Activated CD4-positive, alpha-beta T cell treated with anti-CD3 and anti-CD28 coated beads, Interleukin-2, amount 50 U/mL, for 4 hours (primary cell): ENCODE measurements at places on chromosomes 5 and 9.

GRCh38 chr5:162484986-162485385 is 417.4 kb downstream of the GABRG2 start:
- DNase-seq: no peak

GRCh38 chr9:88477300-88477751 is 57.7 kb upstream of the NXNL2 start:
- DNase-seq: no peak

GRCh38 chr9:100729336-100729895 is 151.5 kb downstream of the CAVIN4 start:
- no peak for DNase-seq

DNA sequence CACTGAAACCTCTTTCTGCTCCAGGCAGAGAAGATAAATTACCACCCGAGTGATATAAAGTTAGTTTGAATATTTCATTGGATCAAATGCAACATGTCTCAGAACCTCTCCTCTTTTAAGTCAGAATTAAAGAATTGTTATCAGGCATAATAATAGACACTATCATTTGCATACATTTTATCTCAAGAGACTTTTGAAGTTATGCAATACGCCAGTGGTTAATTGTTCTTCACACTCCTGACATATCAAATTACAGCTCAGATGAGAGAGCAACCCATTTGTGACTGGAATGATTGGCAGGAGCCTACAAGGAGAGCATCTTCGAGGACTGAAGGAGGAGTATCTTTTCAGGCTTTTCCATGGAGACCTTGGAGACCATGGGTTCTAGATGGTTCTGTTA is 452.2 kb downstream of the KDM4C start:
- no peak for DNase-seq

DNA sequence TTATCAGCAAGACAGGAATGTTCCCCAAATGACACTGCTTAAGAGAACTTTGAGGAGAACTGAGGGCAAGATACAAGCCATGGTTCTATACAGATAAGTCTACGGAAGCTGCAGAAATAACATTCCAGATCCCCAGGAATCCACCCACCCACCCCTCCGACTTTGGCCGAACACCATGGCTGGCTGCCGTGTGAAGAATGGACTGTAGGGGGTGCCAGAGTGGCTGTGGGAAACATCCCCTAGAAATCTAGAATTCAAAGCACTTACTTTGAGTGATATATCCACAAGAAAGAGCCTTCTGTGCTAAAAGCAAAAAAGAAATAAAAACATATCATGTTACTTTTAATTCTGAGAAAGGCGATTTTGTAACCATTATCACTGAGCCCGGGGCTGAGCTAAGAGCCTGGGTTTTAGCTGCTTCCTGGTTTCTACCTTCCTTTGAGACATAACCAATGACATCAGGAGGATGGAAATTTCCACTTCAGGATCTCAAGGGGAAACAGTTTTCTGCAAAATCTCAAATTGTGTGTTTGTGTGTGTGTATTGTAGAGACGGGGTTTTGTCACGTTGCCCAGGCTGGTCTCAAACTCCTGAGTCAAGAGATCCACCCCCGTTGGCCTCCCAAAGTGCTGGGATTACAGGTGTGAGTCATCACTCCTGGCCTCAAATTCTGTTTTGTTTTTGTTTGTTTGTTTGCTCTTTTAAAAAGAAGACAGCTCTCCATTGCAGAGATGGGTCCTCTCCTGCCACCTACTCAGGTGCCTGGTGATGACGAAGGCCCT is 36.4 kb downstream of the GGTA1 start:
- DNase-seq: no peak
